ENCODE measurements at places on chromosomes 6 and 20. TPM values are rescaled to one million over a fixed set of nuclear protein-coding genes. Genes with fewer than 3 reads are reported as not detected.
A peak's percentile ranks its signal among the peaks of the same experiment; 100 is the strongest.

The MCHR2 gene
- total RNA-seq: not detected

The TAAR2 gene
- not detected for total RNA-seq

DNA sequence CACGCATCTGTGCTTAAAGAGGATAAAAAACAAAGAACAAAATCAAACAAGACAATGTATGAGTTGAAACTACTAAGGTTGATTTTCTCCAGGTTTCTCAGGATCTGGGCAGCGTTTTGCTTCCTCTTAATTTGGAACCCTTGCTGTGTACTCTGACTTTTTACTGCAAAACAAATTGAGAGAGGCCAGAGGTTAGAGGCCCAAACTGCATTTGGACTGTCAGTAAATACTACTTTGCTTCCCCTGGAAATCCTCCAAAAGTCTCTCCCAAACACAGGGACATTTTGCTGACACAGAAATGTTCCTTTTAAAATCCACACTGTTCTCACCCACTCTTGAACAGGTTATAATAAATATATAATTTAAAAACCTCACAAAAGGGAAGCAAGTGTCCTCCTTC is 1.1 kb downstream of the ARG1 start:
- no peak for DNase-seq

GRCh38 chr6:85360794-85361642 is 88.9 kb upstream of the NT5E start:
- peak; percentile 95 for DNase-seq

- DNase-seq: no peak
These were observed 357.2 kb downstream of the PLCB1 start for GRCh38 chr20:8489094-8489883.

- DNase-seq: no peak
These were observed 167.7 kb downstream of the ZNF217 start for GRCh38 chr20:53425941-53426340.

GRCh38 chr20:608970-609369 is 1.1 kb downstream of the TCF15 start:
- DNase-seq: no peak

All from LHCN-M2 (cell line).